CD4-positive, alpha-beta T cell treated with Interleukin-17A for 1 hour (primary cell): ENCODE measurements at places on chromosomes 12 and 14.

GRCh38 chr14:80906946-80907345 lies 34.6 kb downstream of the CEP128 start:
- no peak for DNase-seq

GRCh38 chr14:52051871-52052270 lies 17.0 kb downstream of the NID2 start:
- no peak for DNase-seq

DNA sequence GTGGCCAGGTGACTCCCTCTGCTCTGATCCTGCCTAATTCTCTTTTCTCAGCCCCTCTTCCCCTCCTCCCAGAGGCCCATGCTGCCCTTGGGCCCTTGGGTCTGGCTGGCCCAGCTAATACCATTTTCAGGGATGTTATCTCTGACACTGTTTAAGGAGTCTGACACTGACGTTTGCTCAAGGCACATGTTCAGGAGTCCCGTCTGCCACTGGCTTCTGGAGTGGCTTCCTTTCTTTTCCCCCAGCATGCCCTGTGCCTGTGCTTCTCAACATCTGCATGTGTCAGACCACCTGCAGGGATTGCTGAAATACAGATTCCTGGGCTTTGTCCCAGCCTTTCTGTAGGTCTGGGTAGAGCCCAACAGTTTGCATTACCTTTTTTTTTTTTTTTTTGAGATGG lies 128.9 kb downstream of the BCL11B start:
- no peak for DNase-seq

GRCh38 chr12:10722905-10723746 lies at the start of gene YBX3:
Gene YBX3 (minus strand): TSS chr12:10723323. CDS start chr12:10723111, 212 bp downstream.
- peak; percentile 57 for DNase-seq

GRCh38 chr12:105235281-105235731 lies 668 bp downstream of the APPL2 start:
- peak; percentile 11 for DNase-seq

DNA sequence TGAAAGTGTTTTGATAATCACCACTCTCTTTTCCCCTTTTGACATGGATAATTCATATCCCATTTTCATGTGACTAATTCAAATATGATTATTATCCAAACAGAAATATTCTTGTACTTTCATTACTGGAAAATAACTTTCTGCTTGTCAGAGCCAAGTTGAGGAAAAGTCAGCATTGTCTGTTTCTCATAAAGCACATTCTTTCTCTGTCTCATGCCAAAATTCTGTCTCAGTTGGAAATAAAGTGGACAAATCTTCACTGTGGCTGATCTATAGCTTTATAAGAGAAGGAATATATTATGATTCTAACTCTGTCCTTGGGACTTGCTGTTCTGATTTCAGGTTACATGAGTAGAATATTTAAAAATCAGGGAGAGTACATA lies 22.7 kb upstream of the PRICKLE1 start:
- no peak for DNase-seq

GRCh38 chr12:49367381-49368239 lies at the start of gene SPATS2:
Gene SPATS2 (plus strand): TSS chr12:49367462. CDS start chr12:49461013, 93,551 bp downstream.
- no peak for DNase-seq
